ENCODE measurements at places on chromosomes 3 and 15.

DNA sequence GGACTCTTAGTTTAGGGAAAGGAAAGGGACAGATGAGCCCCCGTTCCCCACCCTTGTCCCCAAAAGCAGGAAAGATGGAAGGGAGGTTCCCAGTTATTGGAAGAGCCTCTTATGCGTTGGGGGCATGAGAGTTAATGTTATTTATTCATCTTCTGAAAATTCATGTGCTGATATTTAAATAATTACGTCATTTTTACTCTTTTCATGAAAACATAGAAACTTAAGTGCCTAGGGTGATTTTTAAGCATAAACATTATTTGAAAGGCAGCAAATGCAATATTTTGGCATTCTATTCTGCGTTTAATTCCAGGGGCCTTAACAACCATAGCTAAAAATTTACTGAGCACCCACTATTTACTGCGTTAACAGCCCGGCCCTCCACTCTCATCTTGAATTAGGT lies 48.7 kb downstream of the GABRG3 start:
- no peak for DNase-seq

DNA sequence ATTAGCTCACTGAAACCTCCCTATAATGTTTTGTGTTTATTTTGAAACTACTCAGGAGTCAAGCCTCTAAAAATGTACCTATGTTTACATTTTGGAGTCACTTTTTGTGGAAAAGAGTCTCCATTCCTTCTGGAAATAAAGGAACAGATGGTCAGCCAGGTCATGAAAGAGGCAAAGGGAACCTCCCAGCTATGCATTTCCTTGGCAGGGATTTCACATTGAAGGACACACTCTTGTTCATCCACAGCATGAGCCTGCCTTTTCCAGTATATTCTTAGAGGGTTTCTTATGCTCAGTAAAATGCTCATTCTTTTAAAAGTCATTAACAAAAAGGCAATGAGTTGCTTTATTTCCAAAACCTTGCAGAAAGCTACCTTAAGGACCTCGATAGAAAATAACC lies 20.8 kb downstream of the STAC start:
- no peak for DNase-seq

DNA sequence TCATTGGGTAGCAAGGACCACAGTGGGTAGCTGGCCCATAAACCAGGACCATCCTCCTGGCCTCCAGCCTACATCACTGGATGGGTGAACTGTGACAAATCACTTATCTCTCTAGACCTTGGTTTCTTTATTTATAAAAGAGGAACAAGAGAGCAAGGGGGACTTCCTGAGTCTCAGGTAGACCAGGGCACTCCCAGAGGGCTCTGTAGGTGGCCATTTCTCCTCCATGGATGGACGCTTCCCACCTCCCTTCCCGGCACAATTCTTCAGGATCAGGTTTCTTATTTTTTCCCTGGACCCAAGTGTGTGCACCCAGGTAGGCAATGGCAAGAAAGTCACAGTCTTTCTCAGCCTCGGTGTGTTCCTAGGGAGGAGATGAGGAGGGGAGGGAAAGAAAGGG lies 41.4 kb upstream of the SPATA12 start:
- DNase-seq: no peak

DNA sequence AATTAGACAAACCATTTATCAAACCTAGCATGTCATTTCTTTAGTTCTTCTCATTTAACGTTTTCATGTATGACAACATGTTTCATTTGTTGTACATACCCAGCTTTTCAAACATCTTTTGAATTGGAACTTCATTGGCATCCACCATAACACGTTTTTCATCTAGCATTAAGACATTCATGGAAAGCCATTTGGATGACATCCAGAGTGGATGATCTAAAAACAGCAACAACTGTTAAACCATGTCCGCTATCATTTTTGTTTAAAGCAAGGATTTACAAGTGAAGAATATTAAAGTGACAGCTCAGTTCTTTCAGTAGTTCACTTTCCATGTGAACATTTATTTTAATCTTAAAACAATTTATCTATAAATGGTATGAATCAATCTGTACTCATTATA lies 14.5 kb downstream of the GATM start:
- no peak for DNase-seq

DNA sequence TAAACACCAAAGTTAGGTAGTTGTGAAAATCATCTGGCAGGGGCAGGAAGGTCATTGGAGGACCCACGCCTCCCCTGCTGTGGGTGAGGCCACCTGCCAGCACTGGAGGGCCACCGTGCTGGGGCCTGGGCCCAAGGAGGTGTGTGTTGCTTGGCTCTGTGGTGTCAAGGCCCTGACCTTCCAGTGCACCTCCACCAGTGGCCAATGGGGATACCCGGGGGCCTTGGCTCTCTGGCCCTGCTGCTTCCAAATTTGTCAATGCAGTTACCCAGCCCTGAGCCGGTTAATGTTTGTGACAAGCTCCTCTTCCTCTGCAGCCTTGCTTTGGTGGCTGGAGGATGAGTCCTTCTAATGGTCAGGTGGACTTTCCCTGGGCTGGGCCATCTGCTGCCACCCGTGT lies 150.2 kb downstream of the KLF13 start:
- no peak for DNase-seq

DNA sequence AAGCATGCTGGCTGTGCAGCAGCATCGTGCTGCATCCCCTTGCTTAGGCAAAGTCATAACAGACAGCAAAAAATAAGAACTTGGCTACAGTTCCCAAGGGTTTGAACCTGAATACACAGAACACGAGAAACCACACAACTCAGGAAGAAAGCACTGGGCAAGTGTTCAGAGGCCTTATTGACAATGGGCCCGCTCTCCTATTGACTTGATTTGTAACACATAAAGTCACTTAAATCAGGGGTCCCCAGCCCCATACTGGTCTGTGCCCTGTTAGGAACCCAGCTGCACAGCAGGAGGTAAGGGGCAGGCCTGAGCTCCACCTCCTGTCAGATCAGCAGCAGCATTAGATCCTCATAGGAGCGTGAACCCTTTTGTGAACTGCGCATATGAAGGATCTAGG lies 145.1 kb downstream of the LSAMP start:
- no peak for DNase-seq
